ENCODE measurements at places on chromosomes 12 and 14. TPM values are rescaled to one million over a fixed set of nuclear protein-coding genes. Genes with fewer than 3 reads are reported as not detected.

DNA sequence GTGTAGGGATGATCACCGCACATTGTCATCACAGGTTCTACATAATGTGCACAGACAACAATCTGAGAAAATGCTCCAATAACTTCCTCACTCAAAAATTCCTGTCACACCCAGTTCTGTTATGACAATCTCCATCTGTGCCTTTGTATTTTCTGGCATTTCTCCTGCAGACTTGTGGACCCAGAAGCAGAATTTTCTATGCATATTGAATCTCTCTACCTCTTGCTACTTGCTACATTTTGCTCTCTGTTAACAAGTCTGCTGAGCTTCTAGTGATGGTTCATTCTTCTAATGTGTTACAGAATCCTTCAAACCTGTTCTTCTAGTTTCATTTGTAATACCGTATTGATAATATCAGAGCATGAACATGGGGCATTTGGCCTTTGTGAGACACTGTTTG, 127.8 kb upstream of the PTPRQ start:
- no peak for DNase-seq

The CD27 gene
- polyA plus RNA-seq: 1.3 TPM

- DNase-seq: peak; percentile 13
Observed at GRCh38 chr12:45518291-45519235, 210.9 kb upstream of the ARID2 start.

GRCh38 chr14:67416810-67417209, 4.8 kb upstream of the PLEK2 start:
- DNase-seq: no peak

DNA sequence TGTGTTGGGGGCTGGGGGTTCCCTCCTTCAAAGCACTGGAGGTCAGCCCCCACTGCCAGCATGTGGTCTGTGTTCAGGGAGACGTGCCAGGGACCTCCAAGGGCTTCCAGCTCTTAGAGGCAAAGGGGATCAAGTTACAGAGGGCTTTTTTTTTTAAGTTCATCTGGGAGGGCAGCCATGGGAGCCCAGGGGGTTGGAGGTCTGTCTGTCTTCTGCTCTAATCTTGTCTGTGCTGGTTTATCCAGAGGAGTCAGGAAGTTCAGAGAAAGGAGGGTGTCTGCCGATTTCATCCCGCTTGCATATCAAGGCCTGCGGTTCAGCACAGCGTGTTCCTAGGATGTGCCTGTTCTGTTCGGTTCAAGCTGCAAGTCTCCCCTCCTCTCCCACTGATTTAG, 72.2 kb downstream of the TMEM132C start:
- DNase-seq: no peak

The GLT8D2 gene
- 7.0 TPM for polyA plus RNA-seq

The ATN1 gene
- 142 TPM for polyA plus RNA-seq

DNA sequence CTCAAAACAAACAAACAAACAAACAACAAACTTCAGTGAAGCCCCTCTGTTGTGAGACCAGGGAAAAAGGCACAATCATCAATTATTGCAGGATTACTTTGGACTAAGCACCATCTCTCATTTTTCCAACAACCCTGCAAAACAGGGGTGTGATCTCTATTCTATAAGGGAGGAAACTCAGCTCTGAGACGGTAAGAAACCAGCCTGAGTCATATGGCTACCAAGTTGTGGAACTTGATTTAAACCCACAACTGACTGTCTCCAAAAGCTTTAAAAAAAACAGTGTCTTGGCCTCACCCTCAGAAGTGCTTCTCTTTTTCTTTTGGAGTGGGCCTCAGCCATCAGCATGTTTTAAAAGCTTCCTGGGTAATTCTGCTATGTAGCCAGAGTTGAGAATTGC, 49.8 kb downstream of the RIN3 start:
- DNase-seq: no peak

GRCh38 chr12:121005346-121005815, 10.9 kb downstream of the C12orf43 start:
- no peak for DNase-seq

The MUCL1 gene
- polyA plus RNA-seq: not detected

DNA sequence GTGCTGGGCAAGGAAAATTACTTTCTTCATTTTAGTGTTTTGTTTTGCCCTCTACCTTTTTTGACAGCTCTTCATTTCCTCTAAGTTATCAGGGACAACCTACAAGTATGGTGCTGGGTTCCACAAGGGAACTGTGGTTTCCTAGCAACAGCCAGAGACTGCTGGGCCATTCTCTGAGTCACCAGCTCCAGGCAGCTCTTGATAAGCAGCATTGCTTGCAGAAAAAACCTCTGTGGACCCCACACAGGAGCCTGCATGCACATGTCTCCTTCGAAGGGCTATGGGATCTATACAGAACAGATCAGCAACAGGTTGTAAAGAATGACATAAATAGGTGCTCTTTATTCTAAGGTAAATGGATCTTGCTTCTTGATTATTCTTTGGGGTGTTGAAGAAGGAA, 81.0 kb upstream of the CCDC196 start:
- no peak for DNase-seq

- DNase-seq: no peak
Observed at GRCh38 chr12:51838762-51839161, 9.8 kb downstream of the FIGNL2 start.

- no peak for DNase-seq
Observed at GRCh38 chr12:12212769-12213168, 54.1 kb downstream of the LRP6 start.

GRCh38 chr14:47259796-47260195, 415.6 kb downstream of the MDGA2 start:
- no peak for DNase-seq

DNA sequence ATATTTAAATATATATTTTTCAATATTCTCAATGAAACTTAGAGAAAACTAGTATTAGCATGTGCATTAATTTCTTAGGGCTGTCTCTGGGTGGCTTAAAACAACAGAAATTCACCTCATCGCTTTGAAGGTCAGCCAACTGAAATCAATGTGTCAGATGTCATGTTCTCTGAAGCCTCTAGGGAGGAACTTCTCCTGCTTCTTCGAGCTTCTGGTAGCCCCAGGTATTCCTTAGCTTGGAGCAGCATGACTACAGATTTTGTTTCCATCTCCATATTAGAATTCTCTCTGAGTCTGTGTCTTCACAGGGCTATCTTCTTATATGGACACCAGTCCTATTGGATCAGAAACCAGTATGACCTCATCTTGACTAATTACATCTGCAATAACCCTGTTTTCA, 221.5 kb downstream of the PDZRN4 start:
- no peak for DNase-seq

DNA sequence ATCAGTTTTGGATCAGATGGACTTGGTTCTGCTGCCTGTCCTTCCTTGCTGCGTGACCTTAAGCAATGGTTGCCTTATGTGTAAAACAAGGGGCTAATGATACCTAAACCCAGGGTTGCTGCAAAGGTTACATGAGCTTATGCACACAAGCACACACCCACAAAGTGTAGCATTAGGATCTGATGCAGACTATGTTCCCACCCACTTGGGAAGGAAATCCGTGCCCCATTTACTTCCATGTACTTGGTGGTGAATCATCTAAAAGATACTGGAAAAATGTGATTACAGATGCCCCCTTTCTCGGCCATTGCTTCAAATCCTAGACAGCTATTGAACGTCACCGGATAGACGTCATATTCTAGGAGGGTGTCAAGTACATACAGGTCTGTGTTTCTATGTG, 87.1 kb downstream of the PRKCH start:
- no peak for DNase-seq

DNA sequence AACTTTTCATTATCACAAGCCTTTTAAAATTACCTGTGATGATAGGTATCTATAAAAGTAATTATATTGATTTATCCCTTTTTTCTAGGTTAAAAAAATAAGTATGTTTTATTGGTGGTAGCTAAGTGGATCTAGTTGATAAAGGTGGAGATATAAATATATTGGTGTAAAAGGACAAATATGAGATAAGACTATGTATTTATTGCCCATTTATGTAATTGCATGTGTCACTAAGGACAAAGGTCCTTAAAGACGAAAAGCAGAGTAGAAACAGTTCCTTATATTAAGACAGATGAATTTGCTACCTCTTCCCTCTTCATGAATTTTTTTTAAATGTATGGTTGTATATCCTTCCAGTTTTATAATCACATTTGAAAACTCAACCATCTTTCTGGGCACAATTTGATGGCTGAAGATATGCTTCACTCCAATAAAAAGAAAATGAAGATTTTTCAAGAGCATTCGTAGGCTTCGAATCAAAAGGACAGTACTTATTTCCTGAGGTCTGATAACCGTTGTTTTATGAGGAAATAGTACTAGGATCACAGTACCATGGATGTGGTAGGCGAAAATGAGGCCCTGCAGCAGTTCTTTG, at the start of gene MYRFL:
Gene MYRFL, plus strand, starts transcription at position 262 of the 595 bp plus-strand sequence. Its CDS starts 291 bp downstream, at position 553.
- DNase-seq: no peak

DNA sequence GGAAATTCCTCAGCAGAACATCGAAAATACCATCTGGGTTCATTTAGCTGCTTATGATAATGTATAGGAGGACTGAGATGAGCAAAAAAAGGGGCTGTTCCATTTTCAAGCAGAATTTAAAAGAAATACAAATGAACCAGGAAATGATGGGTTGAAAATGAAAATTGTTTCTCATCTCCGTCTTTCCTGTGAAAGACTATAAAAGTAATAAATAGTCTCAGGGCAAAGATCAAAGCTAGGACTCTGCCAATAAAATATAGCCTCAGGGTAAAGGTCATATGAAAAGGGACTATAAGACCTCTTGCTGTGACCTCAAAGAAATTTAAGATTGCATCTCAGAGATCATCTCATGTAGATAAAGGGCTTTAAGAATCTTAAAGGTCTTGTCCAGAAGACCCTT, 478.0 kb downstream of the BTG1 start:
- no peak for DNase-seq

The C12orf54 gene
- 1.1 TPM for polyA plus RNA-seq

GRCh38 chr12:89225808-89226411, 126.4 kb downstream of the DUSP6 start:
- peak; percentile 31 for DNase-seq

DNA sequence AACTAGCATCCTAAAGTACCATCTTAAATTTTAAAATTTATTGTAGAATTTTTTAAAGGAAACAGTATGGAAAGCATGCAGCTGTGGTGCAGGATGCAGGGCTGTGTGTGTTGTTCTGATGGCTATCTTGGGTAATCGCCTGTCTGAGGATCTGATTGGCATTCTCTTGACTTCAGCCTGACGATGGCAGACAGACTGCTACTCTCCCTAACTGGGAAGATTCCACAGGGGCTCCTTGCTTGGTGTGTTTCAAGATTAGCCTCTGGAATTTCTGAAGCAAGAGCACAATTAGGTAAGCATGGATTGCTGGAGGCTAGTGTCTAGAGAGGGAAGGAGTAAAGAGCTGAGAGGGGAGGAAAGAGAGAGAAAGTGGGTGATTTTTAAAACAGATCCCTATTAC, 696.8 kb upstream of the LRFN5 start:
- no peak for DNase-seq

GRCh38 chr12:64598831-64599230, 11.5 kb upstream of the RASSF3 start:
- DNase-seq: no peak

The RAB2B gene
- polyA plus RNA-seq: 38.7 TPM

DNA sequence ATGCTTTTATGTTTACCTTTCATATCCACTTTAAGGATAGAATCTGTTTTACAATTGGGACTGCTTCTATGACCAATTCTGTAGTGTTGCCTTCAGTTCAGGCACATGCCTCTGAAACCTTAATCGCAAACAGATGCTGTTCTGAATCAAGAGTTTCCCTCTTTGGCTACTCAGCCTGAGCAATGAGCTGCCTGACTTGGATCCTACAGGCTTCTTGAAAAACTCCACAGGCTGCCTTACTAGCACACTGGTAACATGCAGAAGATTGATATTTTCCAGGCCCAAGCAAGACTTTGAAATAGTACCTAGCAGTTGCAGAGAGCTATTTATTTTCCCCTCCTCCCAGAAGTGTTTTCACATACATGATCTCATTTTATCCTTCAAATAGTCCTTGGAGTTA, 34.8 kb upstream of the PMCH start:
- peak; percentile 2 for DNase-seq

The DENND5B gene
- 28.4 TPM for polyA plus RNA-seq

The KRT85 gene
- not detected for polyA plus RNA-seq

DNA sequence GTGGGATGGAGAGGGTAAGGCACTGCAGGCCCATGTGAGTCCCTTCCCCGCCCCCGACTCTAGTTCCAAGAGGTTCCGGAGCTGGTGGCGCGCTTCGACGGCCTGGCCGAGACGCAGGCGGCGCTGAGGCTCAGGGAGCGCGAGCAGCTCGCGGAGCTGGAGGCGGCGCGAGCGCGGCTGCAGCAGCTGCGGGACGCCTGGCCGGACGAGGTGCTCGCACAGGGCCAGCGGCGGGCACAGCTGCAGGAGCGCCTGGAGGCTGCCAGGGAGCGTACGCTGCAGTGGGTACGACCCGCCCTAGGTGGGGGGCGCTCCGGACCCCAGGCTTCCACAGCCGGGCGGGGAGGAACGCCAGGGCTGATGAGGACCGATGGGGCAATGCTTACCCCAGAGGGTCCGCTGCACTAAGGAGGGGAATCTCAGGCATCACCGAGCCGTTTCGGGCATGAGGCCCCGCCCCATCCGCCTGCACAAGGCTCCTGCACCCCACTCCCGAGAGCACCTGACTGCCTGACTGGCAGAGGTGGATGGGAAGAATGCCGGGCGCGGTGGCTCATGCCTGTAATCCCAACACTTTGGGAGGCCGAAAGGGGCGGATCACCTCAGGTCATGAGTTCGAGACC, 4.9 kb downstream of the CFAP73 start:
- no peak for DNase-seq

The FNTB gene
- 34.7 TPM for polyA plus RNA-seq

- DNase-seq: no peak
Observed at GRCh38 chr12:70240673-70241072, 2.6 kb upstream of the CNOT2 start.

The RTN1 gene
- 4.2 TPM for polyA plus RNA-seq

The EML5 gene
- 2.3 TPM for polyA plus RNA-seq

DNA sequence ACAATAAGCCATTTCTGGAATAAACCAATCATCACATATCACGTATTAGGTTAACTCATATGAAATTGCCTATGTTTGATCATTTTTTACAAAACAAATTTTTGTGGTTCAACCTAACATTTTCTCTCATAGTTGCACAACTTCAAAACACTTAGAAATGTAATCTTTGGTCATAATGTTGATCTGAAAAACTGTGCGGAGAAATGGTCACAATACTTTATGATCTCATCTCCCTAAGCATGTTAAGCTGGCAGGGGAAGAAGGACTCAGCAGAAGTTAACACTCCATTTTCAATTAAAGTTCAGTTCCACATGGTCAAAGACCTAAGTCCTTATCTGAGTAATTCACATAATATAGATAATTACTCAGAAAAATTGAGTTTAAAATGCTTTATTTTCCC, 194.8 kb downstream of the CAPZA3 start:
- DNase-seq: no peak

DNA sequence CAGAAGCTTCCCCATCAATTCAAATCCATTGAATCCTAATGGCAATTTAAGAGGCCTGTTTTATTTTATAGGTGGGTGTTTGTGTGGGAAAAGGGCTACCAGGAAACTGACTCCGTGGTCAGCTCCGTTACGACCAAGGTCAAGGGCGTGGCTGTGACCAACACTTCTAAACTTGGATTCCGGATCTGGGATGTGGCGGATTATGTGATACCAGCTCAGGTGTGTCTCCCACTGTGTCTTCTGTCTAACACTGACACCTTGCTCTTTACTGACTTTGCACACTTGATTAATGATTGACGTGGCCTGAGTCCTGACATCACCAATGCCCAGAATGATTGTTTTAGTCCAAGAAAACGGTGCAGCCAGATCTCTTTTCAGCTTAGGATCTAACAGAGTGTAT, 7.1 kb downstream of the P2RX4 start:
- no peak for DNase-seq

All from renal cortex interstitium (tissue), 15 donors.